ENCODE measurements at places on chromosomes 2 and 18.

GRCh38 chr2:109166811-109167210 lies 37.8 kb downstream of the SH3RF3 start:
- no peak for DNase-seq

- DNase-seq = no peak
Observed at GRCh38 chr2:2705871-2706270, 374.8 kb upstream of the MYT1L start.

GRCh38 chr2:199693861-199694260 lies 157.1 kb downstream of the FTCDNL1 start:
- no peak for DNase-seq

DNA sequence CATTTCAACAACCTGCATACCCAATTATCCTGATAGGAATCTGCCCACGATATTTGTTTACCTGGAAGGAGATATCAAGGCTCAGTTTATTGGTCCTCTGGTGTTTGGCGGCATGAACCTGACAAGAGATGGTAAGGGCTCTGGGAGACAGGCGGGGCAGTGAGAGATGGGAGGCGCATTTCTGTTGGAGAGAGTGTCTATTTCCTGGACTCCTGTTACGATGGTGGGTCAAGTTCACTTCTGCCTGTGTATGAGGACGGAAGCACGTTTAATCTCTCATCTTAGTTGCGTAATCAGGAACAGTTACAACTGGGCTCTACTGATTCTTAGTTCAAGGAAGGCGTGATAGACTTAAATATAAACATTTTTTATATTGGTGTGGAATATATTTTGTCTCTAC lies 8.9 kb downstream of the PDCL3 start:
- DNase-seq = no peak

- no peak for DNase-seq
Observed at GRCh38 chr2:191202209-191202721, 42.9 kb upstream of the MYO1B start.

DNA sequence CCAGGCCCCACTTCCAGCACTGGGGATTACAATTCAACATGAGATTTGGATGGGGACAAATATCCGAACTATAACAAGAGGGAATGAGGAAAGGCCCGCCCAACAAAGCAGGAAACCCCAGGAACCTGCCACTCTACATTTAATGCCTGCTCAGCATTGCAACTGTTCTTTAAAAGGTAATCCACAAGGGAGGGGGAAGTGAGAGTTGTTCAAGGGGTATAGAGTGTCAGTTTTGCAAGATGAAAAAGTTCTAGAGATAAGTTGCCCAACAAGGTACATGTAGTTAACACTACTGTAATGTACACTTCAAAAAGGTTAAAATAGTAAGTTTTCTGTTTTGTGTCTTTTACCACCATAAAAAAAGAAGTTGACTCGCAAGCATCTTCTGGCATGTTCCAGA lies 137.6 kb downstream of the MBD2 start:
- no peak for DNase-seq

- DNase-seq = no peak
Observed at GRCh38 chr2:219406861-219407230, 11.3 kb upstream of the DES start.

DNA sequence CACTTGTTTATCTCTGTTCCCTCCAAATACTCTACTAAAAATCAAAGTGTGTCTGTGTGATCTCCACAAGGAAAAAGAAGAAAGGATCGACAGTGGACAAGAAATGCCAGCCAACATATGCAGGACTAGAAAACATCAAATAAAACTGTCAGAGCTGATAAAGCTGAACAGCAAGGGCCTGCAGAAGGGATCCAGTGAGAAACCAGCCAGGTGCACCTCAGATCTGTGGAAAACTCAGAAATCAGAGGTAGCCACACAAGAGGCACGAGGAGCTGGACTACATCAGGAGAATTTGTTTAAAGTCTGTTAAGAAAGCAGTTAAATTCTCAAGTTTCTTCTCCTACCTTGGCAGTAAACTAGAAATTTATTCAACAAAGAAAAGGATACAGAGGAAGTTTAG lies 135.2 kb downstream of the SUCLG1 start:
- DNase-seq = no peak

- no peak for DNase-seq
Observed at GRCh38 chr2:106176446-106177099, 17.5 kb downstream of the UXS1 start.

GRCh38 chr18:72104851-72105250 lies 439.3 kb downstream of the CBLN2 start:
- DNase-seq = no peak

GRCh38 chr2:85053802-85054201 lies 79.4 kb upstream of the TCF7L1 start:
- DNase-seq = no peak

- DNase-seq = no peak
Observed at GRCh38 chr2:233075141-233075965, 15.2 kb downstream of the INPP5D start.

DNA sequence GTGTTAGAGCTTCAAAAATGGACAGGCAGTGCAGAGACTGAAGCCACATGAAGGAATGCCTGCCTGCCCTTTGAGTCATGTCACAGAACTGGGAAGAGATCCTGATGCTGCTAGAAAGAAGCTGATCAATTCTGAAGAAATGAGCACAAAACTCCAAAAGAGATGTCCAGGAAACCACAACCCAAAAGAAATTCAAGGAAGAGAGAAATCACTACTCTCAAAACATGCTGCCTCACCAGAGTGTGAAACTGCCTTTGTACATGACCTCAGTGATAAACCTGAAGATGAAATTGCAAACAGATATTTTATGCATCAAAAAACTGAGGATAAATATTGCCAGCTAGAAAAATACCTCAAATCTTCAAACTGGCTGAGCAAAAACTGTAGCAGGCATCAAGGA lies 20.5 kb downstream of the USP40 start:
- no peak for DNase-seq

DNA sequence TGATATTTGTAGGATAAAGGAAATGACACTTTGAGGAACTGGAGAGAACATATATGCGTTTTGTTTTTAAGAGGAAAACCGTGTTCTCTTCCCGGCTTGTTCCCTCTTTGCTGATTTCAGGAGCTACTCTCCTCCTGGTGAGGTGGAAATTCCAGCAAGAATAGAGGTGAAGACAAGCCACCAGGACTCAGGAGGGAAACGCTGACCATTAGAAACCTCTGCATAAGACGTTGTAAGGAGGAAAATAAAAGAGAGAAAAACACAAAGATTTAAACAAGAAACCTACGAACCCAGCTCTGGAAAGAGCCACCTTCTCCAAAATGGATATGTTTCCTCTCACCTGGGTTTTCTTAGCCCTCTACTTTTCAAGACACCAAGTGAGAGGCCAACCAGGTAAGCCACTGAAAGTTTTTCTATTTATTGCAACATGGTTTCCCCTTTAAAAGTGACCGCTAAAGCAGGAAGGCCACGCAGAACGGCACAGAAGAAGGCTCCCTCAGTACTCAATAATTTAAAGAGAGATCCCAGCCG lies 735 bp downstream of the NRP2 start:
- DNase-seq = no peak
